ENCODE measurements at places on chromosomes 7 and 10. TPM values are rescaled to one million over a fixed set of nuclear protein-coding genes. Genes with fewer than 3 reads are reported as not detected.
A peak's percentile ranks its signal among the peaks of the same experiment; 100 is the strongest.

DNA sequence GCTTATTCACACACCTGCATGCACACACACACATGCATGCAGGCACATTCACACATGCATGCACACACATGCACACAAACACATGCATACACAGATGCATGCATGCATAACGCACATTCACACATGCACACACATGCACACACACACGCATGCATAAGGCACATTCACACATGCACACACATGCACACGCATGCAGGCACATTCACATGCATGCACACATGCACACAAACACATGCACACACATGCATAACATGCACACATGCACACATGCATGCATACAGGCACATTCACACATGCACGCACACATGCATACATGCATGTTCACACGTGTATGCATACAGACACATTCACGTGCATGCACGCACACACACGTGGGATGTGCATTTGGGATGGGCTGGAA, 165.8 kb downstream of the PAXIP1 start:
- no peak for DNase-seq

- DNase-seq = no peak
These were observed 93.2 kb downstream of the ADCYAP1R1 start for GRCh38 chr7:31145339-31145738.

- no peak for DNase-seq
These were observed 59.9 kb upstream of the AQP1 start for GRCh38 chr7:30851651-30852307.

DNA sequence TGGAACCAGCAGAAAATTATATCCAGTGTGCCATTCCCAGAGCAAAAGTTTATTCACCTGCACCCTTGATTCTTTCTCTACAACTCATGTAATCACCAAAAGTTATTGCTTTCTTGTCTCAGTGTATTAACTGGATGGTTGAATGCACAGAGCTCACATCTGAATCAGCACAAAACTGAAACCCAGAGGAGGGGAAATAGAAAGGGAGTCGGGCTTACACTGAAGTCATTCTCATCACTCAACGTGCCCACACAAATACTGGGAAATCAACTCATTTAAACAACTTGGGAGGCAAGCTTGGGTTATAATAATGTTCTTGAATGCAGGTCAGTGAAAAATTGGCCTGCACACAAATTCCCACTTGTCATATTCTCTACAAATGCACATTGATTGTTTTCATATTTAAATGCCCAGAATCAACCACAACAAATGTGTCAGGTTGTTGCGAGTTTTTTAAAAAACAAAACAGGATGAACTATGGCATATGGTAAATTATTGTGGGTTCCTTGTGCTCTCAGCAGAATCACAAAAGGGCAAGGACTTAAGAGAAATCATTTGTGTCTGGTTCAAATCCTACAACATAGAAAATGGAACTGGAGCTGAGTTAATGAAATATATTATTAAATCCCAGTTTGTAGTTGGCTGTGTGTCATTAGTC, 125.9 kb upstream of the NOBOX start:
- DNase-seq = no peak

DNA sequence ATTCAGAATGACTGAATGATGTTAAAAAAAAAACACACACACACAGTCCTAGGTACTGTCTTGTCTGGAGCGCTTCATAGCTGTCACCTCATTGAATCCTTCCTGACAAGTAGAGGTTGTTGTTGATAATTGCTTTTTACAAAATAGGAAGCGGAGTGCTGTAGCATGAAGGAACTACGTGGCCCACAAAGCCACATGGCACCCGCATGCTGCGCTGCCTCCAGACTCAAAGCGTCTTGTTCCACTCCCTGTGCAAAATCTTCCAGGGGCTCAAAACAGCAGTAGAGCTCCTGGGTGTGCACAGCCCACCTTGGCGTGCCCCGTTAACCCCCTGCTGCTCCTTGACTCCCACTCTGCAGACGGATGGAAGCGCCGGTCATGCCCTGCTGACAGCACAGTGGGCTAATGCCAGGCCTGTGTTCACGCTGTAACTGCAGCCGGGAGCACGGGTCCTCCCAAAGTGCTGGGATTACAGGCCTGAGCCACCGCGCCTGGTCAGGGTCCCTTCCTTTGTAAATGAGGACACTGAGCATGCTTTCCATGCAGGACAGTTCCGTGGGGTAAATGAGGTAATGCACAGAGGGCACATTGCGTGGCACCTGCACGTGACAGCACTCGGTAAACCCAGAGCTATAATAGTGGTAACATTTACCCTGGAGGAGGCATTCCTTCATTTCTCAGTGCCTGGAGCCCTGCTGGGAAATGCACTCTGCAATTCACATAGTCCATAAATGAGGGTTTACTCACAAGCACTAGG, 91.1 kb upstream of the GNA12 start:
- no peak for DNase-seq

DNA sequence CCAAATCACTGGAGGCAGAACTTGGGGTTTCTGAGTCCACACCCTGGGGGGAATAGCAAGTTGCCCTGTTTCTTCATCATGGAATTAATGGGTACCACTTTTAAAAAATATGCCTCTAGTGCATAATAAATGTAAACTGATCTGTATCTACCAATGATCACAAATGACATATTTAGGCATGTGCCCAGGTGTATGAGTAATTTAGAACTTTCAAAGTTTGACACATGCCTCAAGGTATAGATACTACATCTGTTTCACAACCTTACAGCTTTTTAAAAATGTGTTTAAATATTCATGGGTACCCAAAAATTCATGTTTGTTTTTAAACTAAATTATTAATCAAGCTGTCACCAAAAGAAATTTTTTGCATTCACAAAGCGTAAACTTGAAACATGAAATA, 226.0 kb downstream of the KIAA1217 start:
- no peak for DNase-seq

VWA2 gene
- polyA plus RNA-seq = 1.0 TPM

GRCh38 chr7:134473861-134474291, 15.0 kb upstream of the AKR1B1 start:
- DNase-seq = no peak

SHLD2 gene
- 15.0 TPM for polyA plus RNA-seq

GRCh38 chr10:2729197-2729596, 338.2 kb upstream of the PFKP start:
- DNase-seq = no peak

GRCh38 chr7:121966276-121966934, 93.4 kb downstream of the PTPRZ1 start:
- DNase-seq = no peak

PRTFDC1 gene
- polyA plus RNA-seq = 14.6 TPM

SOSTDC1 gene
- 2.3 TPM for polyA plus RNA-seq

GRM8 gene
- polyA plus RNA-seq = 2.1 TPM

DNA sequence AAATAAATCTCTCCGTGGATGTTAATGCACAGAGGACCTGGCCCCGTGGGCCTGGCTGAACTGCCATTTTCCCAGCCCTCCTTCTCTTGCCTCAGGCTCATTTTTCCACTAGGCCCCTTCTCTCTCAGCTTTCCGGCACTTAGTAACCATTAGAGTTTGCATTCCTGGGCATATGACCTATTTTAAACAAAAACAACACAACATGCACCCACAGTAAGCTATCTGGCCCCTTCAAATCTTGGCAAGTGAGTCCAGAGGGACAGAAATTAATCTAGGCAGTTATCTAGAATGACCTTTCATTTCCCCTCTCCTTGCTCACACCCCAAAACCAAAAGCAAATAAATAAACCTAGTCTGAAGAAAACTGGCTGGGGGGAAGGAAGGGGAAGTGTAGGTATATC, 11.7 kb downstream of the FBXW4 start:
- DNase-seq = no peak

DYNC1I1 gene
- polyA plus RNA-seq = 34.4 TPM

GRCh38 chr7:139648941-139649425, 125.5 kb downstream of the CLEC2L start:
- no peak for DNase-seq

DNA sequence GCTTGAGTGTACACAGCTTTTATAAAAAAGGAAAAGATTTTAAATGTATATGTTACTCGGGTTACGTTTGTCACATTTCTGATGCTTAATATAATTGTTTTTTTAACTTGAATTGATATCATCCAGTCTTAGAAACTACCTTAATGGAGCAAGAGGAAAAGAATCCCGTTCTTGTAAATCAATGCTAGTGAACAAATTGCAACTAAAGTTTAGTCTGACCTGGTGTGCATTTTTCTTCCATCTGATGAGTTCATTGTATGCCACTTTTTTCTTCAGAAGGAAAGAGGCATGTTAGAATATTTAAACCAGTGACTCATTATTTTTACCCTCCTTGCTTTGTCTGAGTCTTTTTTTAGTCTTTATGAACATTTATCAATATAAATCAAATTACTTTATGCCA, 34.7 kb downstream of the NET1 start:
- DNase-seq = no peak

DNA sequence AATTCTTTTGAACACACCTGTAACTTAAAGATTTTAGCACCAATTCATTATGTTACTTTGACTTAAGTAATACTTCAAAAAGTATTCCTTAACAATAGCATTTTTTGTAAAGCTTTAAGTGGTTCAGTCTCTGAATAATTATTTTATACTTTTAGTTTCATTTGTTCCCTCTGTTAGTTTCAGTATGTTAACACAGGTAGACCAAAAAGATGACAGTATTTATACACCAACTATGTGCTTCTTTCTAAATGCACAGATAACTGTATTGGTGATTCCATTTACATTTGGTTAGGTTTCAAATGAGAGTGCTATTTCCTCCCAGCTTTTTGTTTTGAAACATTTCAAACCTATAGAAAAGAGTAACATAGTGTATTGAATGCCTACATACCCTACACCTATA, 14.0 kb downstream of the RALA start:
- no peak for DNase-seq

COL28A1 gene
- 5.3 TPM for polyA plus RNA-seq

- no peak for DNase-seq
These were observed 119.4 kb downstream of the ZFAND4 start for GRCh38 chr10:45553155-45553554.

DNA sequence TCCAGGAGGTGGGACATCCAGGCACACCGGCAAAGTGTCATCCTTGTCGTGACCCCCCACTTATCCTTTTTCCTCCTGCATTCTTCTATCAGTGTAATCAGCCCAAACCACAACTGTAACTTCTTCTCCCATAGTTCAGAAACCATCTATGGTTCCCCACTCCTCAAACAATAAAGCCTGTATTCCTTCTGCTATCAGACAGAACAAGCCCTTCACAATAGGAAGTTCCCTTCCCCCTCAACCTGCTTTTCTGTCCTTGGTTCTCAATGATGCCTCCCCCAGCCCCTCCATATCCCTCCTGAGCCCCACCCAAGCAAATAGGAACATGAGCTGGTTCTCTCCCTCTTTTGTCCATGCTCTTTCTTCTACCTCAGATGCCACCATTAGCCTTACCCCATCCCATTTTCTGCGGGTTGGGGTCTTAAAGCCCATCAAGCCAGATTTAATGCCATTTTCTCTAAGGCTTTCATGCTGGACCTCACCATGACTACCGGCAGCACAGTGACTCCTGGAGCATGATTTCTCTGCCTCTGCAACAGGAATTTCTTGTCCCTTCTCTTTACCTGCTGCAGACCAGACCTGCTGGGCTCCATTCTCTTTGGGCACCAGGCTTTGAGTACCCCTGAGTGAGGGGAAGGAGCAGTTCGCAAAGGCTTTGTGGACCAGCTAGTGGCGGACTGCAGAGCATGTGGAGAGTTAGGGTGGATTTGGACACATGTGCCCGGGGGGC, 92.8 kb upstream of the PAX2 start:
- DNase-seq = no peak

DNA sequence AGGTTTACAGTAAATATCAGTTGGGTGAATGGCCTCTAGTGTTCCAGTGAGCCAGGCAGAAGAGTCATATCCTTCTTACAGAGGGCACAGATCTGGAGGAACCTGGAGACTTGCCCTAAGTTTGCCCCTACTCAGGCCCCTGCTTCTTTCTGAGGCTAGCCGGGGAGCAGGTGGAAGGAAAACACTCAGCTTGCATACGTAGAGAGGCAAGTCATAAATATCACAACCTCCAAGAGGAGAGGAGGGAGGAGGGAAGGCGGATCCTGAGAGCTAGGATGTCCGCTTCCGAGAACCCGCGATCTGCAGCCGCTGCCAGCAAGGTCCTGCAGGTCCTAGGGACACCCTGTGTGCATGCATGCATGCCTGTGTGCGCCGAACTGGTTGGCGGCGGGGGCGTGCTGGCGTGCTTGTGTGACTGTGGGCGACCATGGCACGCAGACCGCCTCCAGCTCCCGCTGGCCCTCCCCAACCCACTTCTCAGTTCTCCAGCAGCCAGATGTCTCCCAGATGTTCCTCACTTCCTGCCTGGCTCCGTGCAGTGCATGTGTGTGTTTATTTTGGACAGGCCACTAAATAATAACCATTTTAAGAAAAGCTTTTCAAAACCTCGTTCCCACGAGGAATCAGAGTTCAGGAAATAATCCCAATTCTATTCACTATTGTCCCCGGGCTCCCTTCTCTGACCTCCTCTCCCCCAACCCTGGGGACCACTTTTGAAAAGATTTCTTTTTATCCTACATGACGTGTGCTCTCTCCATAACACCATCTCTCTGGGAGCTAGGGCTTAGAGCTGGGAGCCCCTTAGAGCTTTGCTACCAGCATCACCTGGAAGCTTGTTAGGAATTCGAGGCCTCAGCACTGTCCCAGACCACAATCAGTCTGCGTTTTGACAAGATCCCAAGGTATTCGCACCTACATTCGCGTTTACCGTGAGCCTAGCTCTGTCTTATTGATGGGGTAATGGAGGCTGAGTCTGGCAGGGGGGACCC, 32.4 kb downstream of the UNC5B start:
- DNase-seq = peak; percentile 71

GRCh38 chr10:14592566-14592965, 182.1 kb downstream of the FAM107B start:
- no peak for DNase-seq

ELAPOR2 gene
- 8.0 TPM for polyA plus RNA-seq

- no peak for DNase-seq
These were observed 89.2 kb downstream of the CARD11 start for GRCh38 chr7:2954433-2954853.

DNA sequence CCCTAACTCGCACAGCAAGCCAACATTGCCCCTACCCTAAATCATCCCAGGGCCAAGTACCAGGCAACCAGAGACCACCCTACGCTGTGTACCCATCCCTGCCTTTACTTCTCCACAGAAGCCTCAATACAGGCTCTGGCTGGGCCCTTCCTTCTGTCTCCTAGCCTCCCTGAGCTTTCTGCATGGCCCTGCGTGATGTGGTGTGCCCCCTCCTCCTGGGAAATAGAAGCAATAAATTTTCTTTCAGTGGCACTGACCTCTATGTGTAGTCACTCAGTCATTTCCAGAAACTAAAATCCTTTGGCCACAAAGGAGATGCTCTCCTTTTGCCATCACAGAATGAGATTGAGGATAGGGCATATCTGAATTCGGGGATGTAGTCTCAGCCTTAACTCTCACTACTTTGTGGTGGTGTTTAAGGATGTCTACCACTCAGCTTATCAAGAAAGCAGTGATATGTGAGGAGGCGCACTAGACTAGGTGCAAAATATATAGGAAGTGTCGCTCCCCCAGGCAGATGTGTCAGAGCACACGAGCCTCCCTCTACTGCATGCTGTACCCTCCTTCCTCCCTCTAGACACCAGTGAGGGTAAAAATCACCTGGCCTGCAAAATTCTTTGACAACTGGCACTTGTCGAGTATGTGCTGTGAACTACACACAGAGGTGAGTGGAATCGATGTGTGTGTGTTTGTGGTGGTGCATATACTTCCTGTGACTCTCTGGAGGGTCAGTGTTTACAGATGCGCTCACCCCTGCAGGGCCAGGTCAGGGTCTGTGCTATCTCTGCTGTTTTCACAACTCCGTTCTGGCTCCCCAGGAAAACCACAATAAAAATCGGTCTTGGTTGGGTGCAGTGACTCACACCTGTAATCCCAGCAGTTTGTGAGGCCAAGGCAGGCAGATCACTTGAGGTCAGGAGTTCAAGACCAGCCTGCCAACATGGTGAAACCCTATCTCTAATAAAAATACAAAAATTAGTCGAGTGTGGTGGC, 825.9 kb upstream of the IGFBP3 start:
- DNase-seq = no peak

WDR86 gene
- 4.2 TPM for polyA plus RNA-seq
